ENCODE measurements at places on chromosomes 12 and 14. TPM values are rescaled to one million over a fixed set of nuclear protein-coding genes. Genes with fewer than 3 reads are reported as not detected.

DNA sequence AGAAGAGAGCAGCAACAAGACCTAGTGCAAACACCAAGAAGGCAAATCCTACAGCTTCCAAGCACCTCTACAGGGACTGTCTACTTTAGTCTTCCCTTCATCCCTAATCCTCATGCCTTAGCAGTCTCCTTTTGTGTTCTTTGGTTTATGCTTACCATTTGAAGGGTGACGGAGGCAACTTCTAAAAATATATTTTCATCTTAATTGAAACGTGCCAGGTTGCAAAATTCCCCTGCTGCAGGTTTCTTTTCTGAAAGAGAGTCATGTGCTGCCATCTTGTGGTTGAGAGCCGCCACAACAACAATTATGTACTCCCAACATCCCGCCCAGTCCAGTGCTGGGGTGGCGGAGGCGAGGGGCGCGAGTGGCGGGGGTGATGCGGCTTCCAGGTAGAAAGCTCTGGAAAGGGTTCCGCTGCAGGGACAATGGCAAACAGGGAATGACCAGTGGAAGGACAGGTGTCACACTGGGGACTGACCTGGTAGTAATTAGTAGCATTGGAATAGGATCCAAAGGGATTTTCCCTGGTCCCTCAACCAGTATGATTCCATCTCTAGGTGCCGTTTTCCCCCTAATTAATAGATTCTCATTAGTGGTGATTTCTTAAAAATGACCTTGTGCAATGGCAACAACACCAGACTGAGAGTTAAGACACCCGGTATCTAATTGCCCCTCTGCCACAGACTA is 80.3 kb upstream of the GNG2 start:
- DNase-seq, result peak; percentile 69

GRCh38 chr14:73851000-73851399 is 631 bp upstream of the PTGR2 start:
- DNase-seq, result peak; percentile 28

GRCh38 chr12:26789731-26790644 is 43.0 kb downstream of the ITPR2 start:
- peak; percentile 87 for DNase-seq

GRCh38 chr12:7869137-7869536 is 3.6 kb downstream of the SLC2A14 start:
- DNase-seq, result peak; percentile 79

DNA sequence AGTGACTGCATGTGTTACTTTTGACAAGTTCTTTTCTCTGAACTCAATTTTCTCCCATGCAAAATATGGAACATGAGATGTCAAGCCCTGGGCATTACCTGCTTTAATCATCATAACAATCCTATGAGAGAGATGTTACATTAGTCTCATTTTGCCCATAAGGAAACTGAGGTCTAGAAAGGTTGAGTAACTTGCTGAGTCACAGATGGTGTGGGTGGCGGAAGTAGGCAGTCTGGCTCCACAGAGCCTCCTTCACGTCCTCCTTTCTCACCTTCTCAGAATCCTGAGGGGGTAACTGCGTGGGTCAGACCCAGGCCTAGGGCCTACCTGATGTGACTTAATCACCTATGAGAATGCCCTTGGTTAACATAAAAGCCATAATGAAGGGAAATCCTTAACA is 50.7 kb downstream of the TMTC1 start:
- DNase-seq, result no peak

DNA sequence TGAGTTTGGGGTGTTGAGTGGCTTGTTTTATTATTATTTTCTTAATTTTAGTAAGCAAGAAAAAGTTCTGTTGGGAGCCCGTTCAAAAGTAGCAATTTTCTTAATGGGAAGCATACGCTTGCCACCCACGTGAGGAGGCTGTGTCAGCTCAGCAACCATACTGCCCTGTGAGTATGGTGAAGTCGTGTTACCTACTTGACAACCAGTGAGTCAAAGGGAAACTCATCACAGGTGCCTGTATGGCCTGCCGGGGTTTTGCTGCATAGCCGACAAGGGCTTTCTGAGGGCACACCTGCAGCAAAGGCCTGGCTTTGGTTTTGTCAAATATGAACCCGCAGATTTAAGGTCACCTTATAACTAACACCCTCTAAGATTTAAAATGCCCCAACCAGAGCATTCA is 31.1 kb downstream of the PITPNM2 start:
- DNase-seq, result no peak

DNA sequence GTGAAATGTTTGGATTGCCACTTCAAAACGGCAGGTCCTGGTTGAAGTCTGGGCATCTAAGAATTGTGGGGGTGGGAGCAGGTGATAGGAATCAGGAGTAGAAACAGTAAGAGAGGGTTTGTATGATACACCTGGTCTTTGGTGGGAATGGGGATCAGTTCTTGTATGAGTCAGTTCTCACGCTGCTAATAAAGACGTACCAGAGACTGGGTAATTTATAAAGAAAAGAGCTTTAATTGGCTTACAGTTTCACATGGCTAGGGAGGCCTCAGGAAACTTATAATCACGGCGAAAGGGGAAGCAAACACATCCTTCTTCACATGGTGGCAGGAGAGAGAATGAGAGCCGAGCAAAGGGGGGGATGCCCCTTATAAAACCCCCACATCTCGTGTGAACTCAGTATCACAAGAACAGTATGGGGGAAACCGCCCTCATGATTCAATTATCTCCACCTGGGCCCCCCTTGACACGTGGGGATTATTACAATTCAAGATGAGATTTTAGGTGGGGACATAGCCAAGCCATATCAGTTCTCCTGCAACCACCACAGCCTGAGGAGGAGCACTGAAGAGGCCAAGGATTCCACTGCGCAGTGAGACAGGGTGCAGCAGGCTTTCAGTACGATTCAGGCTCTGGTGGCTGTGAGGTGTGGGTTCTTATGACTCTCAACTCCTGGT is 52.1 kb downstream of the DRAM1 start:
- DNase-seq, result no peak

HOXC6 gene
- total RNA-seq, result 1.6 TPM

WDR89 gene
- 13.0 TPM for total RNA-seq

C12orf75 gene
- 302 TPM for total RNA-seq

LTBR gene
- total RNA-seq, result 69.6 TPM

KRT3 gene
- not detected for total RNA-seq

C1S gene
- total RNA-seq, result 146 TPM

B4GALNT1 gene
- 5.2 TPM for total RNA-seq

Data from fibroblast of villous mesenchyme (primary cell).